ENCODE measurements at places on chromosomes 1 and 21.

- H3K27me3 ChIP-seq: no peaks in the 10 kb centered on the region
- H3K36me3 ChIP-seq: no peaks in the 10 kb centered on the region
- peak overlapping the region; percentile 16 for H3K4me3 ChIP-seq
- DNase-seq: peak; percentile 86
- peaks cover 53% of the 10 kb centered on the region for H3K4me1 ChIP-seq
- peak overlapping the region; percentile 63 for H3K27ac ChIP-seq
These were observed 113.0 kb upstream of the SLC25A33 start for GRCh38 chr1:9426291-9426711.

- no peaks in the 10 kb centered on the region for H3K4me1 ChIP-seq
- H3K36me3 ChIP-seq: peaks cover 65% of the 10 kb centered on the region
- H3K4me3 ChIP-seq: no peak overlapping the region
- no peaks in the 10 kb centered on the region for H3K27me3 ChIP-seq
- no peak for DNase-seq
- H3K27ac ChIP-seq: no peak overlapping the region
These were observed 16.9 kb upstream of the PTTG1IP start for GRCh38 chr21:44890338-44890931.

GRCh38 chr1:36739703-36740289, 257.1 kb upstream of the CSF3R start:
- no peak overlapping the region for H3K4me3 ChIP-seq
- H3K27ac ChIP-seq: no peak overlapping the region
- no peaks in the 10 kb centered on the region for H3K4me1 ChIP-seq
- no peaks in the 10 kb centered on the region for H3K36me3 ChIP-seq
- DNase-seq: no peak

DNA sequence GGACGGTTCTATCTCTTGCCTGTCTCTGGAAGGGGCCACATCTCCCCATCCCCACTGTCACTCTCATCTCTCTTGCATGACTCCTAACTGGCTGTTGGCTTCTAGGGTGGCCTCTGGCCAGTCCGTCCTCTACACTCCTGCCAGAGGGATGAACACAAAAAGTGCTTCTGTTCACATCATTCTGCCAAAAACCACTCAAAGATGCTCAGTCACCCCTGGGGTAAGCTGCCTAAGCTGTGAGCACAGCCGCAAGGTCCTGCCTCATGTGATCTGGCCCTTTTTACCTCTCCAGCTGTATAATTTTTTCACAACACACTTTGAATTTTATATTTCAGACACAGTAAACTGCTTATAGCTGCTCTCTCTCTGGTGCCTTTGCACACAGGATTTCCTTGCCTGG, 97.6 kb upstream of the CD34 start:
- H3K27ac ChIP-seq: no peak overlapping the region
- no peak overlapping the region for H3K4me3 ChIP-seq
- no peaks in the 10 kb centered on the region for H3K4me1 ChIP-seq
- no peak for DNase-seq

DNA sequence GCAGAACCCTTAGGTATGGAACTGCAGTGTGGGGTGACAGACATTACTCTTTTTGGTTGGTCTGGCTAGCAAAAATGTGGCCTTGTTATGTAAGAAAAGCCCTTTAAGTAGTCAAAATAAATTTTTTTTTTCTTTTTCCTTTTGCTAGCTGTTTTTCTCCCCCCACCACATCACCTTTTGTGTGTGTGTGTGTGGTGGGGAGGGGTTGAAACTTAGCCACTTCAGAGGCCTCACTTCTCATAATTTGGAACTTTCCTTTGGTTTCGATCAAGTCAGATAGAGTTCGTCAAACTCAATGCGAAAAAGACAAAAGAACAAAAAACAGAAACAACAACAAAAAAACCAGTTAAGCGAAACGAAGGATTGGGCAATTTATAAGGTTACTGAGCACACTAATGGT, 1.9 kb upstream of the PRMT2 start:
- no peaks in the 10 kb centered on the region for H3K27me3 ChIP-seq
- H3K4me3 ChIP-seq: peak overlapping the region; percentile 48
- H3K36me3 ChIP-seq: no peaks in the 10 kb centered on the region
- peak overlapping the region; percentile 92 for H3K27ac ChIP-seq
- peaks cover 50% of the 10 kb centered on the region for H3K4me1 ChIP-seq
- no peak for DNase-seq

DNA sequence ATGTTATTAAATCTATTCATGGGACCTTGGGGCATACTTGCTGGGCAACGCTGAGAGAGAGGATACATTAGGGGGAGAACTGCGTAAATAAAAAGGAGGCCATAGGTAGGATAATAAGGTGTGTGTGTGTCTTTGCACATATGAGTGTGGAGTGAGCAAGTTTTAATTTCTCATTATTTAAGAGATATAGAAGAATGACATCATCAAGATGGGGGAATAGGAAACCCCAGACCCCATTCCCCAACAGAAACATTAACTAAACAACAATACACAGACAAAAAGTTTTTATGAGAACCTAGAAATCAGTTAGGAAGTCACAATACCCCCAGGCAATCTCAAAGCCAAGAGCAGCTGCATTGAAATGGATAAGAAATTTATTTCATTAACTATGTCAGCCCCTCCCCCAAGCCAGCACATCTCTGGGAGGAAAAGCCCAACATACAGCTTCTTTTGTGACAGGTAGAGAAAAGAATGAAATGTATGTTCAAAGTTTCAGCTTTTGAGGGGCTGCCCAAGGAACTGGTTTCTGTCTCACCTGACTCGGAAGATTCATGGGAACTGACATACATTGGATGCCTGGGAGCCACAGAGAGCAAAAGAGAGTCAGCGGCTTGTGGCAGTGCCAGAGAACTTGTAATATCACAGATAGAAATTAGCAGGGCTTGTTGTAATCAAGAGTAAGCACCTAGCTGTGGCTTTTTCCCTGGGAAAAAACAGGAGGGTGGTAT, 234.3 kb upstream of the NFIA start:
- H3K4me3 ChIP-seq: no peak overlapping the region
- H3K27me3 ChIP-seq: no peaks in the 10 kb centered on the region
- no peak overlapping the region for H3K27ac ChIP-seq

DNA sequence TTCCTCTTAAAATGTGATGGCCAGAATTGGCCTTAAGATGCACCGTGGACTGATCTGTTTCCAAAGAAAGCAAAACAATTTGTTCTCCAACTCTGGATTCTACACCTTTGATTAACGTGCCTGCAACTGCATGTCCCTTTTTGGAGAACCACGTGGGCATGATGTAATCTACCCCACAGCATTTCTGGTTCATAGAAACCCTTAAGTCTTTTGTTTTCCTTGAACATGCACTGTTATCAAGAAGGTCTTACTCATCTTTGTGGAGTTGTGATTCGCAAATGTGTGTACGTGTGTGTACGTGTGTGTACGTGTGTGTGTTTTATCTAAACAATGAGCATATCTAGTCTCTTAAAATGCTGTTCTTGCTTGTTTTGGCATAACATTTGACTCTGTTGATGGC, 57.8 kb downstream of the LPAR3 start:
- H3K4me1 ChIP-seq: no peaks in the 10 kb centered on the region
- H3K36me3 ChIP-seq: no peaks in the 10 kb centered on the region
- H3K27ac ChIP-seq: no peak overlapping the region
- no peak for DNase-seq
- H3K4me3 ChIP-seq: no peak overlapping the region
- H3K27me3 ChIP-seq: peaks cover 5% of the 10 kb centered on the region

- H3K4me1 ChIP-seq: peaks cover 33% of the 10 kb centered on the region
- DNase-seq: no peak
These were observed 16.1 kb upstream of the SLAMF6 start for GRCh38 chr1:160538985-160539651.

DNA sequence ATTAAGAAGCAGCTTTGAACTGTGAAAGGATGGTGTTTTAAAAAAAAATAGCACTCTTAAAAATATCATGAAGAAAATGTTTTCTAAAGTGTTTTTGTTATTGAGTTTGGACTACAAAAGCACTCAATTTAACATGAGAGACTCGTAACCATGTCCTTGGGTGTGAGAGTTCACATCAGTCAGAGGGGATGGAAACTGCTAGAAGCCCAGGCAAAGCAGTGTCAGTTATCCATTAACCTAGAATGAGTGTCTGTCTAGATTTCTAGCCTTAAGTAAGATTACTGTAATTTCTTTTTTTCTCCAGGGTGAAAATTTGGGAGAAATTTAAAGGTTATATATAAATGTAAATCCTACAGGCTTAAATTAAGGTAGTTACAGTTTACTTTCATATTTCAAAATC, 31.7 kb downstream of the SLC5A9 start:
- no peaks in the 10 kb centered on the region for H3K36me3 ChIP-seq
- DNase-seq: no peak
- H3K4me1 ChIP-seq: no peaks in the 10 kb centered on the region
- no peak overlapping the region for H3K27ac ChIP-seq

DNA sequence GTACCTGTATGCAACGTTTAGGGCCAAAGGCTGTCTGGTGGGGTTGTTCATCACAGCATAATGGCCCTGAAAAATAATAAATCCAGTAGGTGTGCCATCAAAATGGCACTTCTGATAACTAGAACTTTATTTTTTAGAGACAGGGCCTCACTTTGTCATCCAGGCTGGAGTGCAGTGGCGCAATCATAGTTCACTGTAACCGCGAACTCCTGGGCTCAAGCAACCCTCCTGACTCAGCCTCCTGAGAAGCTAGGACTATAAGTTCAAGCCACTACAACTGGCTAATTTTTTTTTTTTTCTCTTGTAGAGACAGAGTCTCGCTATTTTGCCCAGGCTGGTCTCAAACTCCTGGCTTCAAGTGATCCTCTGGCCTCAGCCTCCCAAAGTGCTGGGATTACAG, 4.7 kb downstream of the SNAPIN start:
- H3K4me1 ChIP-seq: peaks cover 14% of the 10 kb centered on the region
- H3K4me3 ChIP-seq: no peak overlapping the region
- H3K27me3 ChIP-seq: no peaks in the 10 kb centered on the region
- no peak for DNase-seq

DNA sequence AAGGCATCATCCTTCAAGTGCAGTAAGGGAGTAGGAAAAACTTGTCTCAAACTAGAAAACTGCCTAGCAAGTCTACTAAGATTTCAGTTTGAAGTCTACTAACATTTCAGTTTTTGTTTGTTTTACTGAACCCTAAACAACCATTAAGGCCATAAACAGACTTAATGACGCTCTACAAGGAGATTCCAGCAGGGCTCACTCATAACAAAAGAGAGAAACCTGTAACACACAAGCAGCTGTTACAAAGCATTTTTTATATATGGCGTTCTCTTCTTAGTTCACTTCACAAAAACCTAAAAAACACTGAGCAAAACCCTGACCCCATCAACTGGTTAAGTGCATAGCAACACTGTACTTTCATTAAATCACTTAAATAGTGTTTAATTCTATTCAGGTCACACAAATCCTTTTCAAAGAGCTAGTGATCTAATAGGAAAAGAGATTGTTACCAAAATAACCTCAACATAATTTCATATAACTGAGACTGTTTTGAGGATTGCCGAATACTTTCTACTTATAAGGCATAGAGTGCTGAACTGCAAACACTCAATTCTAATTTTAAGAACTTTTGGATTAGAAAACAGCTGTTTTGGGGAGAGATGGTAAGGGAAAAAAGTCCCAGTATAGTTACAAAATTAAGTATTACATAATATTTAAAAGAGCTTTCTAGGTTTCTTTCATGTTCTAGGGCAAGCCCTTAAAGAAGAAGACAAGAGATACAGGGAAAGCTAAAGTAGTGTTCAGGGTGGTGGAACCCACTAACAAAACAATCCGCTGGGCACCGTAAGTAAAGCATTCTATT, 1.4 kb downstream of the B3GALNT2 start:
- H3K27ac ChIP-seq: no peak overlapping the region
- H3K27me3 ChIP-seq: no peaks in the 10 kb centered on the region
- peaks cover 14% of the 10 kb centered on the region for H3K4me1 ChIP-seq
- peak overlapping the region; percentile 74 for H3K4me3 ChIP-seq

- no peak overlapping the region for H3K4me3 ChIP-seq
- H3K36me3 ChIP-seq: no peaks in the 10 kb centered on the region
- H3K4me1 ChIP-seq: no peaks in the 10 kb centered on the region
- H3K27ac ChIP-seq: no peak overlapping the region
- no peaks in the 10 kb centered on the region for H3K27me3 ChIP-seq
These were observed 24.6 kb downstream of the NKAIN1 start for GRCh38 chr1:31215065-31215570.

DNA sequence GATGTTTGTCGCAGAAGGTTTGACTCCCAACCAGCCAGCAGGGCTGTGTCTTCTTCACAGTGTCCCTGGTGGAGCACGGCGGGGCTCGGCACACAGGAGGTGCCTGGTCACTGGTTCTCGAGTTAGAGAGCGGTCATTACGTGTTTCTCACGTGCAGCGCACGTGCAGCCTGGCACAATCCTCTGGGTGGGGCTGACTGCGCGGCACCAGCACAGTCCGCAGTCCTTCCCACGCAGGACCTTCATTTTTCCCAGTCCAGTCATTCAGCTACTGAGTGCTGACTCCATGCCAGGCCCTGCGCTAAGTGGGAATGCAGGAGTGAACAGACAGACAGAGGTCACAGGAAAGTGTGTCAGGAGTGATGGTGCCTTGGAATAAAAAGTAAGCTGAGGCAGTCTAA, 46.2 kb upstream of the GPR153 start:
- no peak for DNase-seq
- no peak overlapping the region for H3K27ac ChIP-seq
- no peaks in the 10 kb centered on the region for H3K36me3 ChIP-seq
- H3K4me3 ChIP-seq: no peak overlapping the region

- H3K27me3 ChIP-seq: peaks cover 50% of the 10 kb centered on the region
- peaks cover 6% of the 10 kb centered on the region for H3K4me1 ChIP-seq
- no peak overlapping the region for H3K27ac ChIP-seq
- no peak overlapping the region for H3K4me3 ChIP-seq
- no peak for DNase-seq
- H3K36me3 ChIP-seq: no peaks in the 10 kb centered on the region
These were observed 18.0 kb downstream of the SERTAD4 start for GRCh38 chr1:210250665-210250997.

- no peaks in the 10 kb centered on the region for H3K27me3 ChIP-seq
- no peaks in the 10 kb centered on the region for H3K36me3 ChIP-seq
- no peak overlapping the region for H3K4me3 ChIP-seq
These were observed 1.1 kb downstream of the TNFRSF4 start for GRCh38 chr1:1212780-1213344.

DNA sequence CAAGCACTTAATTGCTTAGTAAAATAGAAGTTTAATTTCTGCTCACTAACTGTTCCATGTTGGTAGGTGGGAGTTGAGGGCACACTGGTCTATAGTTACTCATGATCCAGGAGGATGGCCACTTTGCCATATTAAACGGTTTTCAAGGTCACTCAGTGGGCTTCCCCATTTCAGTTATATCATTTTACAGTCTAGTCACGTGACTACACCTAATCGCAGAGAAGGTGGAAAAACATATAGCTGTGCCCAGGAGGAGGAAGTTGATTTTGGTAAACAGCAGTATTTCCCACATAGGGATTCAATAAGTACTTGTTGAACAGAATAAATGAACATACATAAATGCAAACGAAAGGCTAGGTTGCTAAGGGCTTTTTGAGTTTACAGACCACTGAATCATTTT, 541.1 kb upstream of the CAMK1G start:
- H3K27me3 ChIP-seq: no peaks in the 10 kb centered on the region
- no peak overlapping the region for H3K4me3 ChIP-seq
- no peak overlapping the region for H3K27ac ChIP-seq
